ENCODE measurements at places on chromosomes 13 and 19.

GRCh38 chr19:3842948-3843347, 25.9 kb downstream of the ZFR2 start:
- no peak for DNase-seq

- no peak for DNase-seq
Measured at GRCh38 chr13:19862481-19863313, 752 bp downstream of the ZMYM5 start.

- no peak for DNase-seq
Measured at GRCh38 chr13:110231348-110232047, 75.5 kb downstream of the COL4A1 start.

DNA sequence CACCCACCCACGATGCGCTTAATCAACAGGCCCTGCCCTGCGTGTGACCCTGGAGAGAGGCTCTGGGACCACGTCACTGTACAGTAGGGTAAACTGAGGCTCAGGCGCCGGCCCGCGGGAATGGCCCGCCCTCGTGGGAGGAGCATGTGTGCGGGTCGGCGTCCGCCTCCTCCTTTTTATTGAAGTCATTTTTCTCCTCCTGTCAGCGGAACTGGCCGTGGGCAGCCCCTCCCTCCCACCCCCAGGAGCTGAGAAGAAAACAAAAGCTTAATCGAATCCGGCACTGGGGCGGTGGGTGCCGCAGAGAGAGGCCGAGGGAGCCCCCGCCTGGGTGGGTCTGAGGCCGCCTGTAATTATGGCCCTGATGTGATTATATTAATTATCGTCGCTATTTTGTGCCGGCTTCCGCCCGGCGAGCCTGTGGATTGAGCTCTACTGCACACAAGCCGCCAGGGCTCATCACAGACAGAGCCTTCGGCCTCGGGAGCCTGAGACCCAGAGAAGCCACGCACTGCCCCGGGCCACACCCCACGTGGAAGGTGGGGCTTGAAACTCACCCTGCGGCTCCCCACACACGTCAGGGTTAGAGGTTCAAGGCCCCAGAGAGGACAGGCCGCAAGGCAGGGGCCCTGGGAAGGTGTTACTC, 7.0 kb downstream of the C2CD4C start:
- DNase-seq, result no peak

DNA sequence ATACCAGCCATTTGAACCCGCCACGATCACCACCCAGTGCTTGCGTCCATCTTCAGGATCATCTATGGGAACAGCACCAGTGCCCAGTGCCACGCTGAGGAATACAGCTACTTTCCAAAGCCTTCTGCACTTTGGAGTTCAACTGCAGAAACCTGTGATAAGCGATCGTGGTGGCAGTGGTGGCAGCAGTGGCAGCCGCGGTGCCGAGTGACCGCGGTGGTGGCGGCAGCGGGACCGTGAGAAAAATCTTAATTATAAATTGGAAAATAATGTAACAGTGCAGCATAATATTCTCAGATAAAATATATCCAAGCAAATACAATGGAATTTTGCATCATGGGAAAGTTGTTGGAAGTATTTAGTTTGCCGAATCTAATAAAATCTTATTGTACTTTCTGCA, 2270.9 kb downstream of the PCDH9 start:
- no peak for DNase-seq

DNA sequence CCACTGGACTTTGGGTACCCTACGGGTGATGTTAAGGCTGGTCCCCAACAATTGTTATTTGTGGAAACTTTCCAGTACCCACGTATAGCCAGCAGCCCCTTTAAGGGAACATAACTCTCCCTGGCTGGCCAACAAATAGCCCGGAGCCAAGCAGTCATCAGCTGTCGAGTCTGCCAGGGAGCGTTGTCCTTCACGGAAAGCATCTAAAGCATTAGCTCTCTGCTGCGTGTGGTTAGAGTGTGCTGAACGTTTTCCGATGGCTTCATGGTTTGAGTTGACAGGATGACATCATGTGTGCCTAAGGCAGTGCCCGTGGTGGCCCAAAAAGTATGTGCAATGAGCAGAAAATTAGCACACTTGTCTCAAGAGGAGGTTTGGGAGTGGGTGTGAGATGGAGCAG, 3.3 kb upstream of the ZNF556 start:
- no peak for DNase-seq

DNA sequence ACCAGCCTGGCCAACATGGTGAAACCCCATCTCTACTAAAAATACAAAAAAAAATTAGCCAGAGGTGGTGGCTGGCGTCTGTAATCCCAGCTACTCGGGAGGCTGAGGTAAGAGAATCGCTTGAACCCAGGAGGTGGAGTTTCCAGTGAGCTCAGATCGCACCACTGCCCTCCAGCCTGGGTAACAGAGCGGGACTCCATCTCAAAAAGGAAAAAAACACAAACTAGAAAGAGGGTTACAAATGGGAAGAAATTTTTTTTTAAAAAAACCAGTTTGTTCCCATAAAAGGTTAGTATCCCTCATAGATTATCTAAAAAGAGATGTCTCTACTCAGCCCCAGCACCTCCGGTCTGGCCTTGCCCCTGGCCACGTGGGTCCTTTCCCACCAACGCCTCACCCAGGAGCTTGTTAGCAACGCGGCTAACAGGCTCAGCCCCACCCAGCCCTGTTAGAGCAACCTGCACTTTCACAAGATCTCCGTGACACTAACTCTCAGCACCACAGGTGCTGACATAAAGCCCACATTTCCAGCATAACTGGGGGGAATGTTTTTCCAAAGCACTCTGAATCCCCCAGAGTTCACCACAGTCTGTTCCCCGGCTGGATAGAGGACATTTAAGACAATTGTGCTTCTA, 4.3 kb downstream of the DMKN start:
- DNase-seq, result no peak

GRCh38 chr13:109874484-109875454, 88.4 kb upstream of the IRS2 start:
- DNase-seq, result no peak

DNA sequence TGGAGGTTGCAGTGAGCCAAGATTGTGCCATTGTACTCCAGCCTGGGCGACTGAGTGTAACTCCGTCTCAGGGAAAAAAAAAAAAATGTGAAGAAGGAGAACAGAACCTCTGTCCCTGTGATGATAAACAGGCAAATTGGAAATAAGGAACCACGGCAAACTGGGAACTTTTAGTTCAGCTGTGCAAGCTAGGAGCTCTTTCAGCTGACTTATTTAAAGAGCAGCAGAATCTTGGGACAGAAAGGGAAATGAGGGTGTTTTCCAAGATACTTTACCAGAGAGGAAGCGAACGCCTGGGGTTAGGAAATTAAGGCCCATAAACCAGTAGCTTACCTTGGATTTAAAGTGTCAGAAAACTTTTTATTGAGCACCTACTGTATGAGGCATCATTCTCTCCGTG, 3.0 kb upstream of the UPF1 start:
- no peak for DNase-seq

DNA sequence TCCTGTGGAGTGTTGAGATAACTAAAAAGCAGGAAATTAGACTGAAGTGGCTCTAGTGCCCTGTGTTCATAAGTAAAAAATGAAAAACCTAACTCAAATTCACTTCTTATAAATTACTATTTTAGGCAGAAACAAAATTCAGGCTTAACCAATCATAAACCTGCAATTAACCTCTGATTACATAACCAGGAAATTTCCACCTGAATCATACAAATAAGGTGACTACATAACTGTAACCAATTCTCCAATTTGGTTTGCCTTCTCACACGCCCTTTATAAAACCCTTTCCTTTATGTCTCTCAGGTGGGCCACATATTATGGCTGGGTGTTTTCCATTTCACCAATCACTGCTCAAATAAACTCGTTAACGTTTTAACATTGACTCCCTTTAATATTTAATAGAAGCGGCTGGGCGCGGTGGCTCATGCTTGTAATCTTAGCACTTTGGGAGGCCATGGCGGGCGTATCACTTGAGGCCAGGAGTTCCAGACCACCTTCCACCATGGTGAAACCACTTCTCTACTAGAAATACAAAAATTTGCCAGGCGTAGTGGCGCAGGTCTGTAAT, 22.9 kb upstream of the ZNF724 start:
- no peak for DNase-seq

- no peak for DNase-seq
Measured at GRCh38 chr19:7590256-7590655, 5.4 kb upstream of the CAMSAP3 start.

GRCh38 chr13:70027551-70027950, 80.1 kb upstream of the ATXN8OS start:
- no peak for DNase-seq

DNA sequence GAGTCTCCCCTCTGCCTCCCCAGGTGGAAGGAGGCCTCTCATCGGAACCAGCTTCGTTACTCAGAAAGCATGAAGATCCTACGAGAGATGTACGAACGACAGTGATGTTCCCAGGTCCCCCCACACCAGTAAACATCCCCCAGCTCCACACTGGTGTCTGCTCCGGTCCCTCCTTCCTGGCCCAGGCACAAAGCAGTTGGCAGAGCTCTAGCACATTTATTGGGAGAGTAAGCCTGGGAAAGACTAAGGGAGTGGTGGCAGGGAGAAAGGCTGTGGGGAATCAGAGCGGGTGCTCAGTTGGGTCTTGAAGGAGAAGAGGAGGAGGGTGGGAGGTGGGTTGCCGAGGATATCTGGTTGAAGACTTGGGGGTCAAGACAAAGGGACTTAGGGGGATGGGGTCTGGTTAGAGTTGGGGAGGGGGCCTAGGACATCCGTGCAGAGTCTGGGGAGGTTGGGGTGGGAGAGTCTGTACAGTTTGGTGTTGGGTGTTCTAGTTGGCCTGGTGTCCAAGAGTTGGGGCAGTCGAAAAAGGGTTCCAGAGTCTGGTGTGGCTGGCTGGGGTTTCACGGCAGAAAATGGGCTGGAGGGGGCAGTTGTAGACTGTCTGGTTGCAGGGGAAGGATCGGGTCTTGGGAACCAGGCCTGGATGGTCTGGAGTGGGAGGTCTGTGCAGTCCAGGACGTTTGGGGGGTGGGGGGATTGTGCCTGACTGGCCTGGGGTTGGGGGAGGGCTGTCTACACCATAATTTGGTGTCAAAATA, 2.3 kb downstream of the HSPB6 start:
- no peak for DNase-seq

DNA sequence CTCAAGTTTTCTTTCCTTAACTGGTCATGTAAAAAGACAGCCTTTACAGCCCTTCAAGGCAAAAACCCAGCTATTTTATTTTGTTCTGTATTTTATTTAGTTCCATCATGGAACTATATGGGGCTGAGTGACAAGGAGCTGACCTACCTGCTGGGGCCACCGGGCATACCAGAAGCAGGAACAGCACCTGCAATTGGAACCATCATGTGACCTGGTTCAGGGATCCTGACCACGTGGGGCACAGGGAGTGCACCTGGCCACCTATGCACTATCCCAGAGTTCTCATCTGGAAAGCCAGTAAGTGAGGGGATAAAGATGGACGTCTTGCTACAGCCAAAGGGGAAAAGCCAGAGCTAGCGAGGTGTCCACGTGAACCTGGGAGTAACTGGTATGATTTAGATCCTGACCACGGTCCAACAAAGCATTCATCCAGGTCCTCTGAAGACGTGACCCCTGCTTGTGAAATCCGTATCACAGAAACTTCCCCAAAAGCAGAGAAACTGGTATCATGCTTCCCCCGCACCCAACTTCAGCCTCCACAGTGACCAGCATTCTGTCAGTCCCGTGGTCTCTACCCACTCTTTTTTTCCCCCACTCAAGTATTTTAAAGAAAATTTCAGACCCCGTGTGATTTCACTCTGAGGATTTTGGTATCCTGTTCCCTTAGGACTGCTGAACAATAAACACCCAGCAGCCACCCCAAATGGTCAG, 40.5 kb upstream of the SLC15A1 start:
- no peak for DNase-seq

DNA sequence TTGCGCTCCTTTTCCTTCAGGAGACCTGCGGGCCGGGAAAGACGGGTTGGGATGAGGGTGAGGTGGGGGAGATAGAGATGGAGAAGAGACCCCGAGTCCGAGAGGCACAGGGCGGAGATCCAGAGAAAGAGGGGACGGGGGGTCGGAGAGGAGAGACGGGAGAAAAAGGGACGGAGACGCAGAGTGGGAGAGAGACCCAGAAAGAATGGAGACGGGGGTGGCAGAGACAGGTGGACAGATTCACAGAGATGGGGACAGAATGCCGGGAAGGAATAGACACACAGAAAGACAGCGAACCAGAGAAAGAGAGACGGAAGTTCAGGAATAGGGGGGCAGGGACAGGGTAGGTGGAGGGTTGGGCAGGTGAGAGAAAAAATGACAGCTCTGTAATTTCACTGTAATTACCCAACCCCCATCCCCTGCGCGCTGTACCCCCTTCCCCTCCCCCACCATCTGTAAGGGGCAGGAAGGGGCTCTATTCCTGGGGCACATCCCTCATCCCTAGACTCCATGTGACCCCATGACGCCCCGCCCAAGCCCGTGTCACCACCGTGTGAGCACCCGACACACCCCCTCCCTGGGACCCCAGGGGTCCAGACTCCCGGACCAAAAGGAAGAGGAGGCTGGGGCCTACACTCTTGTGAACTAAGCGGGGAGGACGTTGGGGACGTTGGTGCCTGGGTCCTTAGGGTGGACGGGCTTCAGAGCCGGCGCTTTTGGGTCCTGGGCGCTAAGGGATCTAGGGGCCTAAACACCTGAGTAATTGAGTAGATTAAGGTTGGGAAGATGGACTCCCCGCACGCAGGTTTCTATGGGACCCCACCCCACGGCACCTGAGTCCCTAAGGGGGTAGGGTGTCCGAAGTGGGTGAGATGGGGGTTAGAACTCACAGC, 967 bp downstream of the DBP start:
- DNase-seq, result no peak

DNA sequence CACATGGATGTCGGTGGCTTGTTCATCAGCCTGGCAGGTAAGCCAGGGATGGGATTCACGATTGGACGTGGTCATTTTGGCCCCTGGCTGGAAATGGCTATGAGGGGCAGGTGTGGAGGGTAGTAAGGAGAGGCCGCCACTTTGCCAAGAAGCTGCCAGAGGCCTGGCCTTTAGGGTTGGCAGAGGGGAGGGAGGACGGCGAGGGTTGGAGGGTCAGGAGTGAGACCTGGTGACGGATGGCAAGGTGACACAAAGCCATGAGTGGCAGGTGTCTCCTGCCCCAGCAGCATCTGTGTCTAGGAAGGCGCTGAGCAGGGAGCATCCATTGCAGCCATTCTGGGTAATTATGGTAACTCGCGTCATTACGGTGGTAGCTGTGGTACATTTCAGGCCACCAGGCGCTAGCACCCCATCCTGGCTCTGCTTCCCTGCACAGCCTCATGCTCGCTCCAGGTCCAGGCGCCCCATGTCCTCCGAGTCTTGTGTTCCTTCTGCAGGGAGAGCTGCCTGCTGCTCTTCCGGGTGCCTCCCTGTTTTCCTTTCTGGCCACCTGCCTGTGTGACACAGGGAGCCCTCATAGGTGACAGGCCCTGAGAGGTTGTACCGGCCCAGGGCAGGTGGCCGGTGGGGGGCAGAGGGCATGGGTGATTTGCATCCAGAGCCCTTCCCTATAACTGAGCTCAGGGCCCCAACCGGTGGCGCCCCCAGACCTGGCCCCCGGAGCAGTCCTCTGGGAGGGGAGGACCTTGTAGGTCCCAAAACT, 4.2 kb downstream of the SSBP4 start:
- DNase-seq, result no peak

GRCh38 chr19:49927526-49928264, 1.3 kb upstream of the ATF5 start:
- DNase-seq, result no peak

GRCh38 chr19:6970443-6970842, 50.8 kb downstream of the MBD3L2B start:
- no peak for DNase-seq
